ENCODE measurements at places on chromosomes 4 and X. TPM values are rescaled to one million over a fixed set of nuclear protein-coding genes. Genes with fewer than 3 reads are reported as not detected.

BEX3 gene
- total RNA-seq = 150 TPM

FAM184B gene
- under 0.01 TPM for total RNA-seq

PRICKLE3 gene
- total RNA-seq = 6.9 TPM

FAT1 gene
- total RNA-seq = 474 TPM

STARD8 gene
- total RNA-seq = 1.5 TPM

SLC16A2 gene
- 15.6 TPM for total RNA-seq

GRCh38 chr4:7756561-7757355 lies 182.9 kb downstream of the AFAP1 start:
- DNase-seq = no peak

GRCh38 chr4:89419111-89419695 lies 111.6 kb upstream of the GPRIN3 start:
- no peak for DNase-seq

DNA sequence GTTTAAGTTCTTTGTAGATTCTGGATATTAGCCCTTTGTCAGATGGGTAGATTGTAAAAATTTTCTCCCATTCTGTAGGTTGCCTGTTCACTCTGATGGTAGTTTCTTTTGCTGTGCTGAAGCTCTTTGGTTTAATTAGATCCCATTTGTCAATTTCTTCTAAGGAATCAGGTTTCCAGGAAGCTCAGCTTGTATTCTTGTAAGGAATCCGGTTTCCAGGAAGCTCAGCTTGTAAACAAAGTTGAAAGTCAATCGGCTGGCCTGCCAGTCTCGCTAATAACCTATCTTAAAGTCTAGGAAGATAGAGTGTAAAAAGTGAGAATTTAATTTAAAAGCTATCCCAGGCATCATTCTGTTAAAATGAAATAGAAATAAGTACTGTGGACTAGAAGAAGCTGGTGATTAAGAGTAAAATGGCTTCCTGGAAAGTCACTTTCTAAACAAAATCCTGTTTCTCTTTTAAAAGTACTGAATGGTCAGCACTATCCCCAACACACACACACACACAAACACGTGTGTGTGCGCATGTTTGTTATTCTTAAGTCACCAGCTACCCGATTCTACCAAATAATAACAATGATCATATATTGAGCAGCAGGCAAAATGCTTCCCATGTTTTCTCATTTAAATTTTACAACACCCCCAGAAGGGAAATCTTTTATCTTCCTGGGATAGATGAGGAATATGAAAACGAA lies 171.7 kb downstream of the PAPSS1 start:
- DNase-seq = no peak

DNA sequence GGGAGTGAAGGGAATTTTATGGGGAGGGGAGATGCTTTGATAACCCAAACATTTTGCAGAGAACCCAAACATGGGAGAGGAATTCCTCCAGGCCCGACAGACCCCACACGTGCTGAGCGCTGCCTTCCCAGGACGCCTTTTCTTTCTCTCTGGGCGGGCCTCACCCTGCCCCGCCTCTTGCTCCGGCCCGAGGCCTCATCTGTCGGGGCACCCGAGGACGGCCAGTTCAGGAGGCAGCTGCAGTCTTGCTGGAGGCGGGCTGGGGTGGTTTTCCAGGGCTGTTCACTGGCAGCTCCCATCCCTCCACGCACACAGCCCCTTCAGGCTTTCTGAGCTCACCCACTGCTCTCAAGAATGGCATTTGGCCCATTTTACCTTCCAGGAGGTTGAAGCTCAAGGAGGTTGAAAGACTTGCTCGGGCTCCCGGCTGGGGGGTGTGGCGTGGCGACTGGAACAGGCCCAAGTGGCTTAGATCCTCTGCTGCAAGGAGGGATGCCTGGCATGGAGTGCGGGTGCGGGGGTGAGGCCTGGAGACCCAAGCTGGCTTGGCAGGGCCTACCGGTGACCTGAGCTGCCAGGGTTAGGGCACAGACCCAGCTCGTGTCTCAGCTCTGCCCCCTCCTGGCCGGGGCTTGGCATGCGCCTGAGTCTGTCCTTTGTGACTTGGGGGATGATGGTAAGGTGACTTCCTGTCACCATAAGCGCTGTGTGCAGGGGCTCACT lies 99.2 kb downstream of the PSAPL1 start:
- peak; percentile 96 for DNase-seq

DNA sequence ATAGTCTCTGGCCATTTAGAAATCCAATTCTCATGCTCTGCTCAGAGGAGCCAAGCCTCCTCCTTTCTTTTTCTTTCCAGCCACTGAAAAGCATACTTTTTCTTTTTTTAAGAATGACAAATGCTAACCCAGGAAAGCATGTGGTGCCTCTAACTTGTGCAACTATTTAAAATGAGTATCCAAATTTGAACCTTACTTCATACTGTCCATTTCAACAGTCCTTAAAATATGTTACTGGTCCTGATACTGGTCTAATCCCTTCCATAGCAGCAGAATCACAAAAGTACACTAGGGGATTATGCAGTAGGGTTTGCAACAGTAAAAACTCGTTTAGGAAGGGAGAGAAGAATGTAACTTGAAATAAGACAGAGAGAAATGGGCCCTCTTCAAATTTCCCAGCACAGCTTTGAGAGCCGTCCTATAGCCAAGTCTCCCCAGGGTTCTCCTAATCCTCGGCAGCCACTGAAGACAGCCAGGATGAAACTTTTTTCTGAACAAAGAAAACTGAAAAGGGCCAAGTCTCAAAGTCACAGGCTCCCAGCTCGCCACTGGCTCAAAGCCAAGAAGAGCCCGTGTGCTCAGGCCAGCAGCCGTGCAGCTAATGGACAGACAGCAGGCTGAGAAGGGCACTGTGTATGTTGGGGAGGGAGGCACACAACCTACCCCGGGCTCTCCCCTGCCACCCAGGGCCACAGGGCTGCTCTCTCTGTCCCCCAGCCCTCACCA lies 39.5 kb downstream of the GPC4 start:
- no peak for DNase-seq

- no peak for DNase-seq
These were observed 326.4 kb downstream of the PPP3CA start for GRCh38 chr4:101020956-101021355.

DNA sequence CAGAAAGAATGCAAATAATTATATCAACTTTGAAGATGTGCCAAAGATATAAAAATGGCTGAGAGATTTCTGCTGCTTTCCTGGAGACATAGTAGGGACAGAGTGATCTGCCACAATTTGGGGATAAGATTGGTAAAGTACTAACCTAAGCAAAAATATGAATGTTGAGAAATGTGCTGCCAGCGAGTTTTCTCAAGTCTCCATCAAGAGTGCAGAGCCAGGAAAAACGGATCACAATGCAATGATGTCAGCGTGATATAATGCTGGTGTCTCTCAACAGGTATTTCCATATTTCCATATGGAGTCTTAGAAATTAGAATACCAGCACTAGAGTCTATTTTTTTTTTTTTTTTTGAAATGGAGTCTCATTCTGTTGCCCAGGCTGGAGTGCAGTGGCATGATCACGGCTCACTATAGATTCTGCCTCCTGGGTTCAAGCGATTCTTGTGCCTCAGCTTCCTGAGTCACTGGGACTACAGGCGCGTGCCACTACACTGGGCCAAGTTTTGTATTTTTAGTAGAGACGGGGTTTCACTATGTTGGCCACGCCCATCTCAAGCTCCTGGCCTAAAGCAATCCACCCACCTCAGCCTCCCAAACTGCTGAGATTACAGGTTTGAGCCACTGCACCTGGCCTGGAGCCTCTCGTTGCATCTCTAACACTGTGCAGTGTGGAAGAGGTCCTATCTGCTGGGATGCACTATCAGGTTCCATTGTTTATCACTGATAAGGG lies 893.5 kb downstream of the TRIML1 start:
- DNase-seq = no peak

- DNase-seq = peak; percentile 45
These were observed 202.4 kb downstream of the ADAMTS3 start for GRCh38 chr4:72366601-72367000.

- DNase-seq = no peak
These were observed 11.2 kb upstream of the MED14 start for GRCh38 chrX:40746521-40746920.
